Activated CD8-positive, alpha-beta memory T cell treated with anti-CD3 and anti-CD28 coated beads, Interleukin-2, amount 10 ng/mL, durations not matched to agents 7 days and 5 days (primary cell): ENCODE measurements at places on chromosomes 1 and 21. TPM values are rescaled to one million over a fixed set of nuclear protein-coding genes. Genes with fewer than 3 reads are reported as not detected.

- DNase-seq: no peak
Observed at GRCh38 chr1:162527314-162527713, 29.7 kb downstream of the UHMK1 start.

GRCh38 chr1:15354580-15354965, 55.1 kb upstream of the EFHD2 start:
- no peak for DNase-seq

- DNase-seq: no peak
Observed at GRCh38 chr1:161790587-161791317, 24.6 kb downstream of the ATF6 start.

DNA sequence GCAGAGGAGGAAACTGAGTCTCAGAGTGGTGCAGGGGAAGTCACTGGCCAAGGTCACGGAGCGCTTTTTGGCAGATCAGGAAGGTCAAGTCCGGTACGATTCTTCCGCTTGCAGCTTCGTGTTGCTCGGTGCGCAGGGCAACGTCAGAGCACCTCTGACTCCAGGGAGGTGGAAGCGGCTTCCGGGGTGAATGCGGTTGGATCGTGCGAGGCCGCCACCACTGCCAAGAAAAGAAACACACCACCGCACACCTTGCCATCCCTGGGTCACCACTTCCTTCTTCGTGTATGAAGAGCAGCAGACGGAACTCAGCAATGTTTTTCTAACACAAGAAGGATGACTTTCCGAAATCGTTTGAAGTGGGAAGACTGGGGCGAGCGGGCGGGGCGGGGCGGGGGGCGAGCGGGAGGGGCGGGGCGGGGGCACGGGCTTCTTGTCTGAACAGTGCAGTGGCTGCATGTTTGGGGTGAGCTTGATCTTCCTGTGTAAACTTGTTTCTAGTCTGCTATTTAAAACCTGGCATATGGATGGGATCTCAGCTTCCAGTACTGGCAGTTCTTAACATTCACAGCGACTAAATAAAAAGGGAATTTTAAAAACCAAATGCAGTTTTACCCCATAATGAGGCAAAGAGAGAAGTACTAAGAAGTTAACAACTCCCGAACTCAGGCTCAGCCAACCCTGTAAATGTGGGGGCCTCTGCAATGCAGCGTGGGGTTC, 300.0 kb downstream of the RRAGC start:
- peak; percentile 95 for DNase-seq

- no peak for DNase-seq
Observed at GRCh38 chr1:2049225-2049717, 940 bp upstream of the PRKCZ start.

- DNase-seq: no peak
Observed at GRCh38 chr1:147798731-147799130, 38.3 kb upstream of the GJA5 start.

GRCh38 chr1:175154629-175155472, 37.7 kb downstream of the KIAA0040 start:
- DNase-seq: peak; percentile 83

GRCh38 chr1:59329412-59330053, 32.6 kb downstream of the FGGY start:
- no peak for DNase-seq

GRCh38 chr1:109891930-109892329, 18.7 kb upstream of the CSF1 start:
- no peak for DNase-seq

DNA sequence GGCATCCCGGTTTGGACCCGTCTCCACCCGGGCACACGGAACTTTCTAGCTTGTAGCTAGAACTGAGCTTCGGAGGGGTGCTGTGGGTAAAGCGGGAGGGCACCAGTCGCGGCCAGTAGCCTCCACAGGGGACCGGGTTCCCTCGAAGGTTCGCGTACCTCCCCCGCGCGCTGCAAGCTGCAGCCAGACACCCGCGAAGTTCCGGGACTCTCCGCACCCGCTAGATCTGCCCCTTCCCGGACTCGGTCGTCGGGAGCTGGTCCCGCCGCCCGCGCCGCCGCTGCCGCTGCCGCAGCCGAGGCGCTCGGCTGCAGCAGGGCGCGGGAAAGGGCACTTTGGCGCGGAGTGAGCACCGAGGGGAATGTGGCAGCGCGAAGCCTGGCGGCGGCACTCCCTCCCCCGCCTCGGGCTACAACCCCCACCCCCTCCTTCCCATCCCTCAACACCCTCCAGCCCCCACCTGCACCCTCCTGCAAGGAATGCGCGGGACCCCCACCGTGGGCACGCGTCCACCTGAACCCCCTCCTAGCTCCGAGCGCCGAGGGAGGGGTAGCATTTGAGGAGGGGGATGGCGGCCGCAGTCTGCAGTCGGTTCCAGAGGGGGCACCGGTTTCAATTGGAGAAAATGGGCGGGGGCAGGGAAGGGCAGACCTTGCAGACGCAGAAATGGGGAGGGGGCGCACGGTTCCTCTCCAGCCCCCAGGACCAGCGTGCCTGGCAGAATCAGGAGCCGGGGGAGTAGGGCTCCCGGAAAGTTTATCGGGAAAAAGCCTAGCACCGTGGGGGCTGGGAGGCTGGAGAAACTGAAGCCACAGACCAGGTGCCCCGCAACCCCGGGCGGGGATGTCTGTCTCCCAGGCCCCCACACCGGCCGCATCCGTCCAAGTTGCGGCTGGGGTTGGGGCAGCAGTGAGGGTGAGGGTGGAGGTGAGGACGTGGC, 968 bp downstream of the CSMD2 start:
- DNase-seq: no peak

GRCh38 chr1:150234566-150235293, 1.2 kb downstream of the ANP32E start:
- peak; percentile 96 for DNase-seq

GRCh38 chr1:153535242-153536011, at the start of gene S100A6:
S100A6 (minus strand) TSS chr1:153535991; CDS start chr1:153535339, 652 bp downstream.
- DNase-seq: peak; percentile 78

GRCh38 chr1:202067188-202067974, 55.3 kb upstream of the GPR37L1 start:
- no peak for DNase-seq

DNA sequence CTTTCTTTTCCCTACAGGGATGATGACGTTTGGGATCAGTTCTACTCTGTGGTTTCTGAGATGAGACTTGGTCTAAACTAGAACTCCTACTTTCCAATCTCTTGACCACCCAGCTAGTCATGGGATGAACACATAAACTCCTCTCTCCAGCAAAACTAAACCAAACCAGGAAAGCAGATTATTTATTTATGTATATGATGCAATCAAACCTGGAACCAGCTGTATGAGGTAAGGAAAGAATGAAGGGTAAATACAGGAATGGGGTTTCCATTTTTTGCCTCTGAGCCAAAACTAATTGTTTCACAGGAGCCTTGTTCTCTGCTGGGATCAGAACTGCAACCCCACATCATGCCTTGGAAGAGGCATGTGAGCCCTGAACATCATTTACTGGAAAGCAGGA, 3.3 kb upstream of the AGT start:
- no peak for DNase-seq

DNA sequence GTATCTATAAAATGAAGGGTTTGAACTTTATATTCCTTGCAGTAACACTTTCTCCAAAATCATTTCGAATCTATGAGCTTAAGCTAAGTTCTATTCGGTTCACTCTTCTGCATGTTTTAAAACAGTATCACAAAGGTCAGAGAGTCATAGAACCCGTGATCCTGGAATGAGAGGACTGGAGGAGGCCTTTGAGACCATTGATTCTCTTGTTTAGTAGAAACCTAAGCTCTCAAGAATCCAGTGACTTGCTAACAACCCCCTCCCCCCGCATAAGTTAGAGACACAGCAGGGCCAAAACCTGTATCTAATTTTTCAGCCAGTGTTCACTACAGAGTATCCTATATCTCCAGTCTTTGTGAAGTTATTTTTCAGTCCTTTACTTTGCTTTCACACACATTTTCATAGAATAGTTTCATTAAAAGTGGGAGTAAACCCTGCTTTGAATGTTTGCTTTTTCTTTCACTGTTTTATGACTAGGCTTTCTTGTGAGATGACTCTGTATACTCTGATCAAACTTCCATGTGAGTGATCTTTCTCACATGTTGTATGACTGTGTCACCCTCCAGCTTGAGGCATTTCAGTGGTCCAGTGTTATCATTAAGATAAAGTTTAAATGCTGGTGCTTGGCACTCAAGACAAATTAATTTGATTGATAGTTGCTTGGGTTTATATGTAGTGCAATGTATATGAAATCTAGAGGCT, 275.4 kb upstream of the SGIP1 start:
- DNase-seq: no peak

DNA sequence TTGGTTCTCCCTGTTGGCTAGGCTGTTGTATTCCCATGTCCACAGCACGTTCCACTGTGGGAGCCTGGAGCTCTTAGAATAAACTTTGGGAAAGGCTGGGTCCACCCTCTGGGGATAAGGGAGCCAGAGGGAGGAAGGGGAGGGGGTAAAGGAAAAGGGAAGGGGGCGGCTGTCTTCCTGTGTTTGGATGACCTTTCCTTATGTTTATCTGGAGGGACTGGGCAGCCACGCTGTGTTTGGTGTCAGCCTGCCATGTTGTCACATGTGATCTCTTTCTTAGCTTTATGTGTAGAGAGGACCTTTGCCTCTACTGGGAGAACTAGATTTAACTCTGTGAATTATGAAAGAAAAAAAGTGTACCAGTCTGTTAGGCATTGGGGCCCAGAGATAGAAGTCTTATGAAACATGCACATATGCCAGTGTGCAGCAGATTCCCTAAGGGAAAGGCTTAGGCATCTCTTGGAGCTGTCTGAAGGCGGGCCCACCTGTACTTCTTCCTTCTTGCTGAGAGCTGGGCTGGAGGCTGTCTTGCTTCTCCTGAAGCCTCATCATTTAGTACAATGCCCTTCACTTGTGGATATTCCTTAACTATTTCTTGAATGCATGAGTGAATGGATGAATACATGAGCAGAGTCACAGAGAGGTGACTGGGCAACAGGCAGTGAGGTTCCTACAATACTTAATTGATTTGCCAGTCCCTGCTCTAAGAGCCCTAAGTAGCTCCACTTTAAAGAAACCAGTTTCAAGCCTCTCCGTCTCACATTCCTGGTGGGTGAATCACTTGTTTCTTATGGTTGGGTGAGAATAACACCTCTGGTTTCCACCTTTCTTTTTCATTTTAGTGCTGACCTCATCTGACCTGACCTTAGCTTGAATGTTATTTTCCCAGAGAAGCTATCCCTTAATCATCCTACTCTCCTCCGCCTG, 62.5 kb upstream of the ARHGAP29 start:
- DNase-seq: no peak

DNA sequence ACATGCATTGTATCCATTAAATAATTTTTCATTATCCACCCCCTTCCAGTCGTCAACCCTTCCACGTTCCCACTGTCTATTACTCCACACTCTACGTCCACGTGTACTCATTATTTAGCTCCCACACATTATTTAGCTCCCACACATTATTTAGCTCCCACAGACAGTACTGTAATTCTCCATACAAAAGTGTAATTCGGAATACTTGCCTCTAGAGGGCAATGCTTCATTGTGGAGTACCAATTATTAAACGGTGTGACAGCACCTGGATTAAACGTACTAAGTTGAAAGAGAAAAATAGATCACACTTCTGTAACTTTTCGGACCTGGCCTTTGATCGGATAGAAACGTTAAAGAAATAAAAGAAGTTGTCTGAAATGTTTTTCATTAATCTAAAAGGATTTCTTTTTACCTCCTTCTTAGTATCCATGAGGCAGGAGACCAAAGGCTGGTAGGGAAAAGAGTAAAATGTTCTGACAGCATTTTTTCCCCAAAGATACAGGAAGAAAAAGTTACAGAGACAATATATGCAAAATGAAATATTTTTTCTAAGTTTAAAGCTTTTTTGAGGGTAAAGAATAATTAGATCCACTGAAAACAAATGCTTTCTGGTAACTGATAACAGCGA, 99.2 kb downstream of the LHX8 start:
- no peak for DNase-seq

DNA sequence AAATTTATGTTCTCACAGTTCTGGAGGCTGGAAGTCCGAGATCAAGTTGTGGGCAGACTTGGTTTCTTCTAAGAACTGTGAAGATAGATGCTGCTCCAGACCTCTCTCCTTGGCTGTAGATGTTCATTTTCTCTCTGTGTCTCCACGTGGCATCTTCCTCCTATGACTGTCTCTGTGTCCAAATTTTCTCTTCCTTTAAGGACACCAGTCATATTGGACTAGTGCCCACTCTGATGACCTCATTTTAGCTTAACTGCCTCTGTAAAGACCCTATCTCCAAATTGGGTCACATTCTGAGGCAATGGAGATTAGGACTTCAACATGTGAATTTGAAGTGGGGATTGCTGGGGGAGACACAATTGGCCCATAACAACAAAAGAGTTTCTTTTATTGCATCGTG, 125.3 kb upstream of the ETS2 start:
- no peak for DNase-seq

- DNase-seq: no peak
Observed at GRCh38 chr1:156747742-156748669, 3.5 kb downstream of the HDGF start.

- no peak for DNase-seq
Observed at GRCh38 chr21:25960402-25960801, 210.2 kb downstream of the APP start.

Gene NCMAP
- total RNA-seq: not detected

Gene SLC9C2
- total RNA-seq: not detected

Gene KISS1
- not detected for total RNA-seq

Gene C4BPB
- total RNA-seq: 0.91 TPM

Gene HSPB7
- not detected for total RNA-seq
